ENCODE measurements at places on chromosomes 2 and 18.

DNA sequence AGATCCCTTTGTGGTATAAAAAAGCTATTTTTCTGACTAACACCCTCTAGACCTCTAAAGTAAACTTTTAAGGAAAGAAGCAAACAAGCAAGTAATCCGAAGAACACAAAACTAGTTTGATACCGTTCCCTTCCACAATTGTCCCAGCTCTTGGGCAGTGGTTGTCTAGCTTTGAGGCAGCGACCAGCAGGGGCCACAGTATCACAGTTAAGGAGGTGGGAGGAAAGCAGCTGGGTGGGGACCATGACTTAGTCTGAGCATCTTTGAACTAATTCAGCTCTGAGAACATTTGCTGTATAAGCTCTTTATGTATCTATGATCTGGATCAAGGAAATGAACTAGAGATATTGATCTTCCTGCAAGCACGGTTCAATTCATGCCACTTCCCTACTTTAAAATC lies 51.0 kb downstream of the SF3B1 start:
- no peak for DNase-seq

GRCh38 chr2:158953454-158953853 lies 15.0 kb upstream of the TANC1 start:
- no peak for DNase-seq

- no peak for DNase-seq
These were observed 45.2 kb upstream of the ST3GAL5 start for GRCh38 chr2:85933753-85934594.

DNA sequence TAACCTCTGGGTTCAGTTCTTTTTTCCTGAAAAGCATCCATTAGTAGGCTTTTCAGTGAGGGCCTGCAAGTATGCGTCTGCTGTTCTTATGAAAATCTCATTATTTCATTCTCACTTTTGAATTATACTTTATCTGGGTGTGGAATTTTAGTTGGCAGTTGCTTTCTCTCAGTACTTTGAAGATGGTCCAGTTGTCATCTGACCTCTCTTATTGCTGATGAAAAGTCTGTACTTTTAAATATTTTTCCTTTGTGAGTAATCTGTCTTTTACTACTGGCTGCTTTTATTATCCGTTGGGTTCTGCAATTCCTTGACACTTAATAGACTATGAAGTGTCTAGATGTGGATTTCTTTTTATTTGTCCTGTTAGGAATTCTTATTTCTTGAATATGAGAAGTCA lies 307.8 kb downstream of the CYP26B1 start:
- DNase-seq, result no peak

GRCh38 chr2:181074457-181074856 lies 94.1 kb downstream of the UBE2E3 start:
- no peak for DNase-seq

- DNase-seq, result no peak
These were observed 171.0 kb upstream of the ZFP36L2 start for GRCh38 chr2:43397411-43397810.

- no peak for DNase-seq
These were observed 103.9 kb upstream of the HS6ST1 start for GRCh38 chr2:128422571-128422970.

GRCh38 chr2:215828528-215829184 lies 184.7 kb downstream of the MREG start:
- no peak for DNase-seq

DNA sequence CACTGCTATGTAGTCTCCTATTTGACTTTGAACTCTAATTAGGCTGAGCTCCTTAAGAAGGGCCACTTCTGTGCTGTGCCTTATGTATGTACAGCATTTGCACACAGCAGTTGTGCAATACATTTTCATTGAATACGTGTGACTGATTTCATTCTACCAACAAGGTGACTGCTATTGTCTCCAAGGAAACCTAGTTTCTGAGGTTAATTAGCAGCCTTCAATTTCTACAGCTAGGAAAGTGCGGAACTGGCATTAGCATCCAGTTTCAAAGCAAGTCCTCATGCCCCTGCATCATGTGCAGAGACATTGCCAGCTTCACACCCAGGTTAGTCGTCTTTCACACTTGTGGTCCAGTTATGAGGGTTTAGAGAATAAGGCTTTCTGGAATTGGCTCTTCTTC lies 58.6 kb downstream of the NCK2 start:
- no peak for DNase-seq

DNA sequence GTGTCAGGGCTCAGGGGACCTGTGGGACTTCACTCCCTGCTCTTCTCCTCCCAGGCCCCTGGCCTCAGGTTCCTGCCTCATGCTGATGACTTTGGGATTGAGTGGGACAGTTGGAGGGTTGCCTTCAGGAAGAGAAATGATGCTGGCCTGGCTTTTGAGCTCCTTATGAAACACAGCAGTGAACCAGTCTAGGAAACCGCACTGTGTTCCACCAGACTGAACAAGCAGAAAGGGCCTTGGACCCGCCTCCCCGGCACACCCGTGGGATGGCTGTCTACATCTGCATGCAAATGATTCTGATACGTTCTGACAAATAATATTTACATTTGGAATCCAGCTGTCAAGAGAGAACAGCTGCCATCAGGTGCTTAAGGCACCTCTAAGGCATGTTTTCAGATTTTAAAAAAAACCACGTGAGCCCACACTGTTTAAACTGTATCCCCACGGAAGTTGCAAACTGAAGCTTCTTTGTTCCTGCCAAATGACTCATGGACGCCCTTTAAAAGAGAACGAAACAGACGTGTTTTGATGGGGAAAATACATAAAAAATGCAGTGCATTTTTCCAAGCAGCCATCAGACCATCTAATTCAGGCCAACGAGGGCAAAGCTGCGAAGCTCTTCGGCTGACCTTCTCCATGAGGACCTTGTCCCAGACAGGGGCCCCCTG lies 27.6 kb upstream of the ASAP2 start:
- no peak for DNase-seq

- no peak for DNase-seq
These were observed 100.9 kb downstream of the FHOD3 start for GRCh38 chr18:36398419-36398818.

GRCh38 chr2:123073956-123074355 lies 951.1 kb upstream of the CNTNAP5 start:
- no peak for DNase-seq

DNA sequence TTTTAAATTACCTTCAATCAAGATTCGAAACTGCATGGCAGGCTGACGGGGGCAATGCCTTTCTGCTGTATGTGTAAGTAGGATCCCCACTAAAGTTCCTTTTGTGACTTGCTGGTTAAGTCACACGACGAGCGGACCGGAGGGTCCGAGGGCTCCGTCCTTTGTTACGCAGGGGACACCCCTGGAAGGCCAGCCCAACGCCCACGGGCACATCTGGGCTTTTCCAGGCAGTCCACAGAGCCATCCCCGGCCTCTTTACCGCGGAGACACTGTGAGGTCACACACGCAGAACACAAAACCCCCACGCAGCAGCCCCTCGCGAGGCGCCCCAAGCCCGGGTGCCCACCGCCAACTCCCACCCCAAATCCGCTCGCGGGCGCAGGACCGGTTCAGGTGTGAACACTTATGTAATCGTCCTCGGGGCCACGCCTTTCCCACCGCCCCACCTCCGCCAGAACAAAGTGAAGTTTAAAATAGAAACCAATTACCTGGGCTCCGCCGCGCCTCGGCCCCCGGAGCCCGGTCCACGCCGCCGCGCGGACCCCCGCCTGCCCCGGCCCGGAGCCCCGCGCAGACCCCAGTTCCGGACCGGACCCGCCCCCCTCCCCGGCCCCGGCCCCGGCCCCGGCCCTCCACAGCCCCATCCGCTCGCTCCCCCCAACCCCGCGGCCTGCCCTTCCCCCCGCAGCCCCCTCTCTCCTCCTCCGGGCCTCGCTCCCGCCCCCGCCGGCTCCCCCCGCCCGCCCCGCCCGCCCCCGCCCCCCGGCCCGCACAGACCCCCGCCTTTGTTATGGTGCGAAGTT lies 4.2 kb downstream of the ZNF516 start:
- peak; percentile 14 for DNase-seq

DNA sequence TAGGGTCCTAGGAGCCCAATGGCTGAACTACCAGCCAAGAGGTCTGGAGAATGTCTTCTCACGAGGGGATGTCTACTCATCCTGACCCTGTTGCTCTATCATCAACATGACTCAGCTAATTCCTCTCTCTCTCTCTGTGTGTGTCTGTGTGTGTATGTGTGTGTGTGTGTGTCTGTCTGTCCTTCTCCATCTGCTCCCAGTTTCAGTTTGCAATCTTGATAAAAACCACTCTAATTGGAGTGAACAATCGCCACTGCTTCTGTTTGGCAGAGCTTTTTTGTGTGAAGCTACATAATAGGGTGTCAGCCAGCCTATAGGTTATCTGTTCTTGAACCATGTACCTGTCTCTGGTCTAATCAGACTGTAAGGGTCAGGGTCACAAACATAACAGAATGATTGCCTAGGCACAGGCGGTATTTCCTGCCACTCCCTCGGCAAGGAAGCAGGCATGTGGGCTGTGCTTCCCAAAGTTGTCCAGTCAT lies 219.8 kb downstream of the SH3BP4 start:
- no peak for DNase-seq

GRCh38 chr2:47076586-47077441 lies 78.3 kb downstream of the STPG4 start:
- no peak for DNase-seq

DNA sequence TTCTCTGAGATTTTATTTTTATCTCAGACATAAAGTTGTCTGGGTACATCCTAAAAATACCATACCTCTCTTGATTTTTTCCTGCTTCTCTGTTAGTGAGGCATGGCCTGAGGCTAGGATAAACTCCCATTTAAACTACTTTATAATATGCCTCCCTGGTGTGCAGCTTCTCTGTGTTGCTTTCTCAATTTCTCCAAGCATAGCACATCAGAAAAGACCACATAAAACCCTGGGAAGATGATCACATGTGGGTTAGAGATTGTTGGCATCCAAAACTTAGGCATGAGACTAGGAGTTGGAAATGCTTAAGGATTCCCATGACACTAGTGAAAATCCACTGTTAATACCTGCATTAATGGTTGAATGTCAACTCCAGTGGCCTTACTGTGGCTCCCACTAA lies 254.6 kb downstream of the RND3 start:
- no peak for DNase-seq

DNA sequence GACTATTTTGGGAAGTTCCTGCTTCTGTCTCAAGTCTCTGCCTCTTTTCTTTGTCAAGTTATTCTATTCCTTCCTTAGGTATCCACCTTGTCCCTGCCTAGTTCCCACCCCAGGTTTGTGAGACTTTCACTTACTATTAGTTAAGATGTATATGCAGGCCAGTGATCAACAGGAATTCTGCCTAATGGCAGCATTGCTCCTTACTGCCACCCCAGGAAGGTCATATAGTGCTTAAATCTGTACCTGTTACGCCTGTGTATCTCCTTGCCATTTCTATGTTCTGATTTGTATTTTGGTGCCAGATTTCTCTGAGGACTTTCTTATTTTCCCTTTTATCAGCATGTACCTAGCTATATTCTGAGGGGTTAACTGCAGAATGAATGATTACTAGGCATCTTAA lies 746.0 kb upstream of the TMEFF2 start:
- no peak for DNase-seq

DNA sequence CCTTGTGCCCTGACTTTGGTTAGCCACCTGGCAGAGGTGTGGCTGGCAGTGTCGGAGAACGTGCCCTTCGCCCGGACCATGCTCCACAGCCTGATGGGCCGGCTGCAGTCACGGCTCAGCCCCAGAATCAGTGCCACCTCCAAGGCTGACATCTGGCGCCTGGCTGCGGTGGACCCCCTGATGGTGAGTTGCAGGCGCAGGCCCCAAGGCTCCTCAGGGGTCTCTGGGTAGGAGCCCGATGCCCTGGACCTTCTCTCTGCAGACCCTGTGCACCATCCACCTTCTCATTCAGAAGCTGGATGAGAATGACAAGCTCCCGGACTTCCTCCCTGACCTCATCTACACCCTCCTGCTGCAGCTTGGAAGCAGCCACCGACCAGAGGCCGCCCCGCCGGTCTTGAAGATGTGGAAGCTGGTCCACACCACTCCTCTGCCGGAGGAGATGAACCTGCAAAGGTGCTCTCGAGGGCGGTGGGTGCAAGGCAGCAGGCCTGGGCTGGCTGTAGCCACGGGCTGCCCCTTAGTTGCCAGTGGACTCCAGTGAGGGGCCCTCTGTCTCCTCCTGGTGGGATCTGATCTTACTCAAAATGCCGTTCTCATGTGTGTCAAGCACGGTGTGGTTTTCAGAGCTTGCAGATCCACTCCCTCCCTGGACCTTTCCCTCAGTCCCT lies 32.1 kb downstream of the HJURP start:
- no peak for DNase-seq

- DNase-seq, result no peak
These were observed 529.2 kb upstream of the KLHL29 start for GRCh38 chr2:22855761-22856184.

DNA sequence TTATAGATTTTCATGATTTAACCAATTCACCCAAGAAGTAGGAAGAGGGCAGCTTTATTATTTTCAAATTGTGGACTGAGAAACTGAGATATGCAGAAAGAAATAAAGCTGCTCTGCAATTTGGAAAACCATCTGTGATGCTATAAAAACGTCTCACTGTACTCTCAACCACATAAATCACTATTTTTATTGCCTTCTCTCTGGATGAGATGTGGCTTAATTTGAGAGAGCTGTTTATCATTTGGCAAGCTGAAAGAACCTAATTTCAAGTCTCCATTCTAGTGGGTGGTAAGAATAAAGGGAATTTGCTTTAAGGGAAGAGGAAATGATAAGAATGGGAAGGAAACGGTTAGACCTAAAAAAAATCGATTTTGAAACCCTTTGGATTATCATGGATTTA lies 49.9 kb upstream of the CYP1B1 start:
- DNase-seq, result no peak

DNA sequence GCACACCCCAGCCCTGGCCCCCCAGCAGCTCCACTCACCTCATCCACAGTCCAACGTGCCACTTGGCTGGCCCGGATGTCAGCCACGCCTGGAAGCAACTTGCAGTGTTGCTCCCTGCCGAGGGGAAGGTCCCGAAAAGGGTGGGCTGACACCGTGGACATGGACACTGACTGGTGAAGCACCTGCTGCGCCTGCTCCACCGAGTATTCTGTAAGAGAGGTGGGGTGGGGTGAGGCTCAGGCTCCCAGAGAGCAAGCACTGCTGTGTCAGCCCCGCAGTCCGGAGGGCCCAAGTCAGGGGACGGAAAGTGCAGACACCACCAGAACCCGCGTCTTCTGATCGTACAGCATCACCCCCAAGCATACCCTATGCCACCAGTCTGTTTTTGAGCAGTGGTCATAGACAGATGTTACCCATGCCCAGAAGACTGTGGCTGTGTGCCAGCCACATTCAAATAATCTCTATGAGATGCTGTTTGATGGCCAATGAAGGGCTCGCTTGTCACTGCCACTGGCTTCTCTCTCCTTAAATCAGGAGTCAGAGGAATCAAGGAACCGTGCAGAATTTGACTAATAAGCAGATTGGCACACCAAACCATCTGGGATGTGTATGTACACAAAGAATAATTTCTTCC lies 74.2 kb upstream of the TMEM200C start:
- DNase-seq, result no peak

GRCh38 chr2:66305718-66306117 lies 129.2 kb upstream of the MEIS1 start:
- no peak for DNase-seq

- DNase-seq, result no peak
These were observed 113.7 kb downstream of the GATA6 start for GRCh38 chr18:22283116-22283395.

Data from activated naive CD4-positive, alpha-beta T cell (primary cell).